NCI-H2081 treated with DMSO at 0.1 percent for 48 hours (cell line): ENCODE measurements at places on chromosomes 4 and X.

DNA sequence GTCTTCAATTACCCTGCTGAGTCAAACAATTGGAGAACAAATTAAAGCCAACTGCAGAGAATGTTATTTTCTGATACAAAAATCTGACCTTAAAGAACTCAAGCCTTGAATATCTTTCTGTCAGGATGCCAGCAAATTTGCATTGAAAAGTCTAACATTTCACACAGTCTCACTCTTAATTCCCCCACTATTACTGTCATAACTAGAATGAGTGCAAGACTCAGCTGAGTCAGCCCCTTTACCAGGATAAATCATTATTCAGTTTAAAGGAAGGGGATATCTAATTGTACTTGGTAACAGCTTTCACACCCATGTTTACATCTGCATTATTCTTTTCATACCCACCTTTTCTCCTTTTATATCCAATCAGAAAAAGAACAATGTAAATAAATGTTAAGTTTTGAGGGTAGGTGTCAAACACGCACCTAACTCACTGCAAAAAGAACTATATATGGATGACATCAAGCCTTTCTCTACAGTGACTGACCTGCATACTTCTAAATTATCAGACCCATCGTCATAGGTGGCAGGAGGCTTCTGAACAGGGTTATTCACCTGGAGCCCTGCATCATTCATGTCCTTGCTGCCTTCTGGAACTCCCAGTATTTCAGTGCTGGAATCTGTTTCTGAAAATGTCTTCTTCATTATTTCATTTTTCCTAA is 117.4 kb downstream of the TMA16 start:
- no peak for DNase-seq

DNA sequence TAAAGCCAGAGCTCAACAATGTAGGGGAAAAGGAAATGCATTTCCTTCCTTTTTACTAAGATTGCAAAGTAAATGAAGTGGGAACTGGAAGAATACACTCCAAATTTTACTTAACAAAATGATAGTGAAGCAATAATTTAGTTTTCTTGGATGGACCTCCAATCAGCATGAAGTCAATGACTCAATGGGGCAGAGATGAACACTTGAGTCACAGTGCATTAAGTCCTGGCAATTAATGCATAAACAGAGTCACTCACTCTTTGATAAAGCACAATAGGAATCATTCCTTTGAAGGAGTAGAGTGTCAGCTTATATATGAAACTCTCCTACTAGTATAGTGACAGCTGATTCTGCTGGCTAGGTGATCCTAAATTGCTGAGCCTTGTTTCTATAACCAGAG is 66.7 kb upstream of the FRAS1 start:
- DNase-seq, result no peak

DNA sequence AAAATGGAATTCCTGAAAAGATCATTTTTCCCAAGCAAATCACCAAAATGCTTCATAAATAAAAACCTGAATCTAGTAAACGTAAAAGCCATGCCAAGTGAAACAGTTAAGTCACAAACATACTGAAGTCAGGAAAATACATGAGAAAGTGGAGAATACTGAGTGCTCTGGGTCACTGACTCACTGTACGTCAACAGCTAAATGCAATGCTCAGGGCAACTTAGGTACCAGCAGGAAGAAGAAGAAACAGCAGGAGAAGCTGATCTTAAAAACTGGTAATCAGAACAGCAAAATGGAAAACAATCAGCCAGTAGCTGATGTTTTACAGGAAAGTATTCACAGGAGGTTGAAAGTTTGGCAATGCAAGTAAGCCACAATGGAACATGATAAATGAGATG is 252.6 kb upstream of the ETNPPL start:
- no peak for DNase-seq

- no peak for DNase-seq
Observed at GRCh38 chr4:51862781-51863180, 19.8 kb downstream of the DCUN1D4 start.

DNA sequence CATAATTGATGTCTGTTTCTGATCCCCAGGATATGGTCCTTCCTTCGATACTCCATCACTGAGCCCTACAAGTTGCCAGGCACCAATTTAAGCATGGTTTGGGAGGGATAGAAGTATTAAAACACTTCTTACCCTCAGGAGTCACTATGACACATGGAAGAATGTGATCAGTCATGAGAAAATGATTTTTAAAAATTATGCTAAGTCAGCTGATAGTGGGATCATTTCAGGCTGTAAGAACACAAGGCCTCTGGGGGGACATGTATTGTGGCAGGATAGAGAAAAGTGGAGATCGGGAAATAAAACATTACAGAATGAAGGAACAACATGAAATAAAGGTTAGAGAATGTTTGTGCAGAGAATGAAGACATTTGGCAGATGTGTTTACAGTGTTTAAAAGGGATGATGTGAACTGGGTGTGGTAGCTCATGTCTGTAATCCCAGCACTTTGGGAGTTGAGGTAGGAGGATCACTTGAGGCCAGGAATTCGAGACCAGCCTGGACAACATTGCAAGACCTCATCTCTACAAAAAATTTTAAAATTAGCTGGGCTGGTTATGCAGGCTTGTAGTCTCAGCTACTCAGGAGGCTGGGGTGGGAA is 64.0 kb downstream of the ELOVL6 start:
- DNase-seq, result no peak

DNA sequence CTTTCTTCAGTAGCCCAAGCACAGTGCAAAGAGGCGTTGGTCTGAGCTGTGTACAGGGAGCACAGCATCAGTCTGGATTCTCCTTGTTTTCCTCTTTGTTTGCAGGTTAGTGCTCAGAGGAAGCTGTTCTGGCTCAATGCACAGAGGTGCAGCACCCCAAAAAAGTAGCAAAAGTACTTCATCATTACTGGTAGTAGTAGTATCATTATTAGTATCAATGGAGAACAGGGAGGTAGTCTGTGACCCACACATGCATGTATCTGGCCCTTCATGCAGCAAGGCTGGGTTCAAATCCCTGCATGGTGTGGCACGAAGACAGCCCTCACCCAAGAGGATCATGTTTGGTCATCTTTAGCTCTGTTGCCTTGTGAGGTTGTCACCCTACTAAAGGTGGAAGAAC is 68.7 kb downstream of the CXXC4 start:
- DNase-seq, result no peak

GRCh38 chr4:6393544-6394475 is 78.6 kb downstream of the PPP2R2C start:
- DNase-seq, result no peak
